Stimulated activated CD8-positive, alpha-beta memory T cell treated with anti-CD3 and anti-CD28 coated beads, Interleukin-7, amount 100 ng/mL, for 1 hour (primary cell): ENCODE measurements at places on chromosomes 1 and 21.

- DNase-seq: no peak
Observed at GRCh38 chr1:210239349-210240111, 6.9 kb downstream of the SERTAD4 start.

GRCh38 chr21:14737922-14738321 is 191.8 kb upstream of the SAMSN1 start:
- DNase-seq: peak; percentile 20

DNA sequence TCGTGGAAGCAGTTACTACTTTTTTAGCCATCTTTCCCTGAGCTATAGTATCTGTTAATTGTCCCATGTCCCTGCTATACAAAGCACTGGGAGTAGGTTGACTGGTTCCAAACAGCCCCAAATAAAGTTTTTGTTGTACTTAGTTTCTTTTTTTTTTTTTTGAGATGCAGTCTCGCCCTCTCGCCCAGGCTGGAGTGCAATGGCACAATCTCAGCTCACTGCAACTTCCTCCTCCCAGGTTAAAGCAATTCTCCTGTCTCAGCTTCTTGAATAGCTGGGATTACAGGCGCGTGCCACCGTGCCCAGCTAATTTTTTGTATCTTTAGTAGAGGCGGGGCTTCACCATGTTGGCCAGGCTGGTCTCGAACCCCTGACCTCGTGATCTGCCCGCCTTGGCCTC is 3.3 kb downstream of the NCSTN start:
- DNase-seq: no peak

GRCh38 chr1:234746798-234747196 is 136.8 kb upstream of the IRF2BP2 start:
- no peak for DNase-seq

GRCh38 chr1:100735244-100735643 is 15.7 kb downstream of the VCAM1 start:
- no peak for DNase-seq

GRCh38 chr1:223207293-223208066 is 64.4 kb upstream of the TLR5 start:
- no peak for DNase-seq

- no peak for DNase-seq
Observed at GRCh38 chr1:93016171-93016570, 54.9 kb upstream of the DIPK1A start.

- DNase-seq: no peak
Observed at GRCh38 chr21:33432496-33432895, 29.3 kb downstream of the IFNGR2 start.
